Activated CD4-positive, alpha-beta T cell treated with anti-CD3 and anti-CD28 coated beads, Interleukin-2, amount 10 ng/mL, durations not matched to agents 7 days and 5 days (primary cell): ENCODE measurements at places on chromosomes 1 and 21. TPM values are rescaled to one million over a fixed set of nuclear protein-coding genes. Genes with fewer than 3 reads are reported as not detected.

KCNJ6 gene
- not detected for total RNA-seq

LRRC40 gene
- total RNA-seq, result 24.7 TPM

S100A8 gene
- not detected for total RNA-seq

RHCE gene
- 0.17 TPM for total RNA-seq

KRTAP19-5 gene
- not detected for total RNA-seq

MYBPH gene
- total RNA-seq, result not detected

TNFRSF8 gene
- total RNA-seq, result 6.0 TPM

RAB42 gene
- total RNA-seq, result not detected

NCF2 gene
- total RNA-seq, result 15.3 TPM

GRCh38 chr1:111733992-111734341 is 5.2 kb downstream of the INKA2 start:
- DNase-seq, result no peak

DNA sequence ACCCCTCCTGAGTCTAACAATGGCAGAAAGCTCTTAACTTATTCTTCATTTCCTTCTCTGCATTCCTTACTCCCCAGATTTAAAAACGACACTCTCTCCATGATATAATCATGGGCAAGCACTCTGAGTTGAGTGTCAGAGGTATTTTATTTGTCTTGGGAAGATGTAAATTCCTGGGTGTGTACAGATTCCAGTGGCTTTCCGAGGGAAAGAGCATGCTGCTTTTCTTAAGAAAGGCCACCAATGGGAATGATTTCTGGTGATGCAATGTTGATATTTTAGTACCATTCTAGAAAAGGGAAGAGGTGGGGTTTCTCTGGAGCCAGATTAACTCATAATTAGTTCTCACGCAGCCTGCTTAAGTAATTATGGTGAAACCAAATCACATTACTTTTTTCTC is 47.8 kb upstream of the BTG3 start:
- no peak for DNase-seq

- no peak for DNase-seq
These were observed 62.0 kb upstream of the HOOK1 start for GRCh38 chr1:59752556-59753414.

- DNase-seq, result no peak
These were observed 30.5 kb downstream of the KRTAP10-1 start for GRCh38 chr21:44509539-44509938.

DNA sequence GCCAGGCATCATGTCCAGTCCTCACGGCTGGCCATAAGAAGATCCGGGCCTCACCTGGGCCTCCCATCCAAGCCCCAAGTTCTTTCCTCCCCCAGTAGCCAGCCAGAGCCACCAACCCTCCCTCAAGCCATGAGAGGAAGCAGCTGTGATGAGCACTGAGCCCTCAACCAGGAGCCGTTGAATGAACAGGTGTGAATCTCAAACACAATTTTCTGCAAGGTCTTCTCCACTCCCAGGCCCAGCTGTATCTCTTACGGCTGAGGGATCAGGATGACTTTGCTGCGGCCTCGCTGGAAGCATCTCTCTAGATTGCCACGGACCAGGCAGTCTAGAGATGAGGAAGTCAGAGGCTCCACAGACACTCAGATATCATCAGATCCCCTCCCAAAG is 9.8 kb upstream of the CLDN14 start:
- no peak for DNase-seq

DNA sequence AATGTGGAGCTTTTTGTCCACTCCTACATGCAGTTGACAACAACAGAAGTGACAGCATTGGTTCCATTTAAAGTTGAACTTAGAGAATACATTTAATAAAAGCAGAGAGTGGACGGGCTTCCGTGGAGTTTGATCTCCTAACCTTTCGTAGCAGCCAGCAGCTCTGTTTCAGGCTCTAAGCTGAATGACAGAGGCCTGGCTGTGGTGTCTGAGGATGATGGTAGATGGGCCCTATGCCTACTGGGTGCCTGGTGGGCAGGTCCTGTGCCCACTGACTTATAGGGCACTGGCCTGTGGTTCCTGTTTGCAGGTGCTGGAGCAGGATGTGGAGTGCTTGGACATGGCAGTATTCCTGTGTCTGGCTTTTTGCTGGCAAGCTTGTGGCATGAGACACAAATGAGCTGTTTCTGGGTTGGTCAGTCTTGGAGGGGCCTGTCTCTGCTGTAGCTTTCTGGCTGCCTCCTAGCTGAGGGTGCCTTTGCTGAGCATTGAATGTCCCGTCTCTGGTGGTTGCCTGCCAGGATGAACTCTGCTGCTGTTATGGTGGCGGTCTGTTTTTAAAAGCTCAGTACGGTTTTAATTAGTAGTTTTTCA is 54.6 kb downstream of the PRDM2 start:
- no peak for DNase-seq

- DNase-seq, result no peak
These were observed 49.2 kb downstream of the SLC37A1 start for GRCh38 chr21:42562816-42563215.

DNA sequence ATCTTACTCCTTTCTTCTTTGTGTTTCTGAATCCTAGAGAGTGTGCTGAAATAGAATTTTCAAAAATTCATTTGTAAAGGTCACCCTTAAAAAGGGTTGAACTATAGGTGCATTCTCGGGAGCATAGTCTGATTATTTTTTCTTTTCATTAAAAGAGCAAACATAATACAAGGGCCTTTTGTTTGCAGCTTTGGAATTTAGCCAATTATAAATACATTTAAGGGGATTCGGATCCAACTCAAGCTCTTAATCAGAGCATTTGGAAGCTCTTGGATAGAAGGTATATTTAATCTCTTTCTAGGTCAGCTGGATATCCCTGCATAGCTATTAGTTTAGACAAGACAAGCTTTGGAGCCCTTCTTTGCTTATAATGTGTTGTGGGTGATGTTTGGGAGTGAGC is 321.7 kb downstream of the HHAT start:
- DNase-seq, result no peak

GRCh38 chr21:39048574-39048973 is 134.7 kb downstream of the PSMG1 start:
- DNase-seq, result no peak

DNA sequence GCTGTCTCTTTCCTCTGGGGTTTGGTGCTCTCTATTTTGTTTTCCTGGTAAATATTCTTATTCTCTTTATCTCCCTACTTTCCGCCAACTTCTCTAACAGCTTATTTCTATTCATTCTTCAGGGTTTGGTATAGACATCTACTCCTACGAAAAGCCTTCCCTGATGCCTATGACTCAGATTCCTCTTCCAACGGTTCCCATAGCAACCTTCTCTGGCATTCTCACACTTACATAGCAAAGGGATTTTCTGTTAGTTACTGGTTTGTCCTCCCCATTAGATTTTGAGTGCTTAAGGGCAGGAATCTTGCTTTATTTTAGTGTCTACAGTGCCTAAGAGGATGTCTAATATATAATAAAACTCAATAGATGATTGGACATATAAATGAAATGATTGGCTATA is 407.6 kb upstream of the DEPDC1 start:
- no peak for DNase-seq

DNA sequence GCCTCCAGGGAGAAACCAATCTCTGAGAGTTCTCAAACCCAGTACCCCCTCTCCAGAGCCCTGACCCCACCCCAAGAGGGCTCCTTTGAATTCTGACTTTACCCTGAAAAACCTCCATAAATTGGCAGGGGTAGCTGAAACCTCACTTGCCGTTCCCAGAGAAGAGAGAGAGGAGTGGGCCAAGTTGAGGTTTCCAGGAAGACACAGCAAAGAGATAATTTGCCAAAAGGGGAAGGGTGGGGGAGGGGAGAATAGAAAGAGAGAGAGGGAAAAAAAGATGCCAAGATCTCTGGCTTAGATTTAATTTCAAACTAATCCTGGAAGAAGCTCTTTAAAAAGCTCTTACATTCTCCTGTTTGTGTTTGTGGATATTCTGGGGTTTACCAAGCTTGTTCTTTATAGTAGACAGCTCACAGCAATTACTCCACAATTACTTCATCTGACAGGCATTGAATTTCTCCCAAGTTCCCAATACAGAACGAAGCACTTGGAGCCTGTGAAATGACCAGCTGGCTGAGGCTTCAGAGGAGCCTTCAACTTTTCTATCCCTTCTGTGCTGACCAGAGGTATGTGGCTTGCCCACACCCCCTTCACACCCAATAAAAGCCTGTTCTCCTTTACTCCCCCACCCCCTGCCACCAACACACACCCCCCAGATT is 1.1 kb upstream of the GRHL3 start:
- no peak for DNase-seq

DNA sequence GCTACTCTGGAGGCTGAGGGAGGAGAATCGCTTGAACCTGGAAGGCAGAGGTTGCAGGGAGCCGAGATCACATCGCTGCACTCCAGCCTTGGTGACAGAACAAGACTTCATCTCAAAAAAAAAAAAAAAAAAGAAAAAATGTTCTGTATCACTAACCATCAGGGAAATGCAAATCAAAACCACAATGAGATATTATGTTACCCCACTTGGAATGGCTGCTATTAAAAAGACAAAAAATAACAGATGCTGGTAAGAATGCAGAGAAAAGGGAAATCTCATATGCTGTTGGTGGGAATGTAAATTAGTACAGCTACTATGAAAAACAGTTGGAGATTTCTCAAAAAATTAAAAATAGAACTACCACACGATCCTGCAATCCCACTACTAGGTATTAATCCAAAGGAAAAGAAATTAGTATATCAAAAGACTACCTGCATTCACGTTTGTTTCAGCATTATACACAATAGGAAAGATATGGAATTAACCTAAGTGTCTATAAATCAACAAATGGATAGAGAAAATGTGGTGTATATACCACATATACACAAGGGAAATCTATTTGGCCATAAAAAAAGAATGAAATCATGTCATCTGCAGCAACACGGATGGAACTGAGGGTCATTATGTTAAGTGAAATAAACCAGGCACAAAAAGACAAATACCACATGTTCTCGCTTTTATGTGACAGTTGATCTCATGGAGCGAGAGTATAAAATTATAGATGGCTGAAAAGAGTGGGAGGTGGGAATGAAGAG is 62.6 kb downstream of the ABL2 start:
- no peak for DNase-seq

- DNase-seq, result no peak
These were observed 3.1 kb upstream of the DSCAM start for GRCh38 chr21:40850071-40850470.

DNA sequence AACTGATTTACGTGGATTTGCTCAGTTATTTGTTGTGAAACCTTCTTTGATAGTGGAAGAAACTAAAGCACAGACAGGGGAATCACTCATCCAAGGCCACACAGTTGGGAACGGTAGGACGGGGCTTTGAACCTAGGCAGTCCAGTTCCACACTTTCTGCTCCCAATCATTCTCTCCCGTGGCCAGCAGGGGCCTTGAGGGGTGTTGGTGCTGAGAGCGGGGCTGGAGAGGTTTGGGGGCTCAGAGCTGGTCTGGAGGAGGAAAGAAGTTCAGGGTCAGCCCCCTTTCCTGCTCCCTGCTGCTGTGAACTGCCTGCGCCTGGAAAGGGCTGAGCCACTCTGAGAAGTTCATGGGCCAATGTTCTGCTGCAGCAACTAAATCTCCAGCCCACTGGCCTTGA is 31.4 kb upstream of the ACTL8 start:
- DNase-seq, result no peak

GRCh38 chr1:161119092-161119903 is 1.4 kb downstream of the NIT1 start:
- DNase-seq, result peak; percentile 66

- DNase-seq, result no peak
These were observed 14.1 kb downstream of the DYRK1A start for GRCh38 chr21:37380349-37381323.

DNA sequence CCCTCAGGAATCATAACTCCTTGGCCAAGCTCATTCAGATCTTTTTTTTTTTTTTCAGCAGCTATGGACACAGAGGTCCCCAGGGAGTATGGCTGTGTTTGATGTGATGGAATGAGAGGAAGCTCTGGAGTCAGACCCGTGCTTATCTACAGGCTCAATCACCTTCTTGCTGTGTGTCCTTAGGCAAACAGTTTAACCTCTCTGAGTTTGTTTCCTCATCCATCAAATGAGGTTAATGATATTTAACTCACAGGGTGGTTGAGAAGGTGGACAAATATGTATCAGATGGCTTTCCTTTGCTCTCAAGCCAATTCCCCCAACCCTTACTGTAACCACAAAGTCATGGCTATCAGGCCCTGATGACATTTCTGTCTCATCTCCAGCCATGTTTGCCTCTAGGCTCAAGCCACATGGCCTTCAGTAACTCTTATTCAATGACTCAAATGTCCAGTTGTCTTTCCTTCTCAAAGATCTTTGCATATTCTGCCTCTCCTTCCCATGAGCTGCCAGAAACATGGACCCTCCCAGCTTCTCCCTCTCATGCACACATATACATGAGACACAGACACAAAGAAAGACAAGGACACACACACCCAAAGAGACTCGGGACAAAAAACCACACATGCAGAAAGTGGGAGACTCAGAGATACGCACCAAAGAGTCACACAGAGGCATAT is 303.5 kb upstream of the KAZN start:
- DNase-seq, result no peak

GRCh38 chr21:16837721-16838120 is 675.1 kb upstream of the CXADR start:
- DNase-seq, result no peak

DNA sequence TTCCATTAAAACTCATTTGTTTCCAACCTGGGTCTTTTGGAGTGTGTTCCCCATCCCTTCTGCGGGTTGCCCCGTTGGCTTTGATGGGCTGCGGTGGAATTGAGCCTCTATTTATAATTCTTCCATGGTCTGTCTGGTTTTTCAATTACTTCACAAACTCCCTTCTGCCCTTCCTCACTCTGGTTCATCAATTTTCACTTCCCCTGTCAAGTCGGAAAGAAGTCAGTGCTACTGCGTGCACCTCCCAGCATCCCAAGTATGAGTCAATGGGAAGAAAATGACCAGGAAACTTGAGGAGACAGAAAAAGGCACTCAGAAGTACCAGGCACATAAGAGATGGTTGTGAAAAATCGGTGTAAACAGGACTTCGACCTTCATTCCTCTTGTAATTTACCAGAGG is 126.2 kb downstream of the KAZN start:
- DNase-seq, result no peak

DNA sequence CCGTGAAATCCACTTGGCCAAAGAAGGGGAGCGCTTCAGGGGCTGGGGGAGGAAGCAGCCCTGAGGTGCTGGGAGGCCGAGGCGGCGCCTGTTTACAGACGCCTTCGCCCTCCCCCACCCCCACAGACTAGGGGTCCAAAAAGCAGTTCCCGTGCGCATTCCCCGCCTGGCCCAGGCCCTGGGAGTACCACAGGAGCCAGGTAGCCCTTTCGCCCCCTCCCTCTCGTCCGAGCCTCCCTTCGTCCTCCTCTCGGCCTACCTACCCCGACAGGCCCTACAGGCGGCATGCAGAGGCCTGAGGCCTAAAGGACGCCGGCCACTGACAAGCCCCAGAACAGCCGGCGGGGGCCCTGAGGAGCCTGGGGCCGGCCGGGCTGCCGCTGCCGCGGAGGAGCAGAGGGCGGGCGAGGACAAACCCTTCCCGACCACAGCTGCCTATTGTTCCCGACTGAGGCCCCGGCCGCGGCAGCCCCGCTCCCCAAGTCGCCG is 522 bp downstream of the RC3H1 start:
- peak; percentile 40 for DNase-seq

DNA sequence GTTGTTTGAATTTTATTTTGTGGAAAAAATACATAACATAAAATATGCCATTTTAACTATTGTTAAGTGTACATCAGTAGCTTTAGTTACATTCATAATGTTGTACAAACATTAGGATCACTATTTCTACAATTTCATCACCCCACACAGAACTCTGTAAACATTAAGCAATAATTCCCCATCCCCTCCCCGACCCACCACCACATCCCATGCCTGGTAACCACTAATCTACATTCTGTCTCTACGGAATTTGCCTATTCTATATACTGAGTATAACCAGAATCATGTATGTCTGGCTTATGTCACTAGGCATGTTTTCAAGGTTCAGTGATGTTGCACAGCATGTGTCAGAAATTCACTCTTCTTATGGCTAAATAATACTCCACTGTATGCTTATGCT is 47.7 kb downstream of the CDC42BPA start:
- no peak for DNase-seq
